ENCODE measurements at places on chromosomes 4 and X.
A peak's percentile ranks its signal among the peaks of the same experiment; 100 is the strongest.

- DNase-seq, result no peak
Observed at GRCh38 chr4:152166567-152166966, 369.3 kb downstream of the FBXW7 start.

GRCh38 chrX:153960077-153960476, 11.5 kb downstream of the HCFC1 start:
- DNase-seq, result no peak

GRCh38 chr4:140372751-140373327, 607 bp upstream of the SCOC start:
- peak; percentile 51 for DNase-seq

GRCh38 chrX:117998171-117998570, 118.4 kb downstream of the KLHL13 start:
- DNase-seq, result no peak

GRCh38 chr4:127347936-127348335, 284.8 kb upstream of the INTU start:
- no peak for DNase-seq
